NCI-H146 (cell line): ENCODE measurements at places on chromosomes 5 and 9.
A peak's percentile ranks its signal among the peaks of the same experiment; 100 is the strongest.

- DNase-seq, result no peak
Measured at GRCh38 chr5:179126506-179126991, 66.4 kb downstream of the ZNF354C start.

DNA sequence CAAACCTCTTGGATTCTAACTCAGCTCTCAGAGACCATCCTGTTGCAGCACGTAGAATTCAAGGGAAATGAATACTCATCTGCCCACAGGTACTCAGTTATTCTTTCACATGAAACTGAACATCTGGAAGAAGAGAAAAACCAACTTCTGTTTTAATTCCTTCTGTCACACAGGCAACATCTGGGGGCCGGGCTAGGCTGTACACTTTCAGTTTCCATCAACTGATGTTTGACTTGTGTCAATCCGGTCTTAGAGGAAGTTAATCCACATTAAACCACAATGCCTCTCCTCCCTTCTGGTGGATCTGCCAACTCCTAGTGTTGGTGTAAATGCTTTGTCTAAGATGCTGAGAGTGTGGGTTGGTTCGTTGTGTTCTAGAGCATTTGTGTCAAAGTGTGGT, 17.6 kb downstream of the DMRT3 start:
- DNase-seq, result no peak

DNA sequence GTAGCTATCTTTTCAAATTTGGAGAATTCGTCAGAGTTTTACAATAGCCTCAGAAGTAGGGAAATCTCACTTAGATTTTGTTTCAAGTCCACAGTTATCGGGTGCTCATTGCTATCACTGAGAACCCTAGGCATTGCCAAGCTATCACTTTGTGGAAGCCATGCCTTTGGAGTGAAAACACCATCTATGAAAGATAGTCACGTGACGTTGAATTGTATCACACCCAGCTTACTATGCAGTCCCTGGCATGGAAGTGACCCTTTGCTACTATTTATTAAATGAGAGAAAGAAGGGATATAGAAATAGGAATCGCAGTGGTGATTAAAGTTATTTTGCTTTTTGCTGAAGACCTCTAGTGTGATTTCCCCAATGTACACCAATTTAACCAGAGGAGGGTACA, 97.2 kb downstream of the AOPEP start:
- no peak for DNase-seq

- DNase-seq, result no peak
Measured at GRCh38 chr5:89694026-89694550, 715.5 kb downstream of the CETN3 start.

DNA sequence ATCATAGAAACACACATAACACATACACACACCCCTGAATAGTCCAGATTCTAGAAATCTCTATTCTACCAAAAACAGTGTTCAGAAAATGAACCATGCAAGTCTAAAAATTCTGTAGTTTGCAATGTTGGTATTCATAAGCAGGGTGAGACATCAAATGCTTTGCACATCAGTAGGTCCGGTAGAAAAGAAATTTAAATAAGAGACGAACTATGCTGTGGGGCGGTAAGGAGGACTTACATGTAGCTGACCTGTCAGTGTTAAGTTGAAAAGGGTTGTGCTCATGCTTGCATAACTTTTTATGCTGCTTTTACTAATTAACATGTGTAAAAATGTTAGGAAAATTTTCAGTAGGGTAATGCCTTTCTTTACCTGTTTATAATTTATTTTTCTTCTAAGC, 409.1 kb downstream of the KIAA0825 start:
- DNase-seq, result no peak

GRCh38 chr5:122099060-122099790, 21.2 kb upstream of the LOX start:
- no peak for DNase-seq

GRCh38 chr9:136690806-136691261, 3.6 kb upstream of the AGPAT2 start:
- no peak for DNase-seq

GRCh38 chr5:35233121-35233520, 2.8 kb upstream of the PRLR start:
- no peak for DNase-seq

- no peak for DNase-seq
Measured at GRCh38 chr5:17400724-17401469, 97.1 kb upstream of the TAF11L2 start.

GRCh38 chr5:66742083-66742895, 146.1 kb downstream of the MAST4 start:
- no peak for DNase-seq

GRCh38 chr5:1545805-1546355, 22.1 kb upstream of the LPCAT1 start:
- DNase-seq, result peak; percentile 32

- DNase-seq, result no peak
Measured at GRCh38 chr5:32261198-32261597, 51.5 kb downstream of the MTMR12 start.

- no peak for DNase-seq
Measured at GRCh38 chr9:37033682-37034304, at the start of gene PAX5. TSS of gene PAX5 (minus strand) at chr9:37034268. CDS start at chr9:37034031, 237 bp downstream.

DNA sequence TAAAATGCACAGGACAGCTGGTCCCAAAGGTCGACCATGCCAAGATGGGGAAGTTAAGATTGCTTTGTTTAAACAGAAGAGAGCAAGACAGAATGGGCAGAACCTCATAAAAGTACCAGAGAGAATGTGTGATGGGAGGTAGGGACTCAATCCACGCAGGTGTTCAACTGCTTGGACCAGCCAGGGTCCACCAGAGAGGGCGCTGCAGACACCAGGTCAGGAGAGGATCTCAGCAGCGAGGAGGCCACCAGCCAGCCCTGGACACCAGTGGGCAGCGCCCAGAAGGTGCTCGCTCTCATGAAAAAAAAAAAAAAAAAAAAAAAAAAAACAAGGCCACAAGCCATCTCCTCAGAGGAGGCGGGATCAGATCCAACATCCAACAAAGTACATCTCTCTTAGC, 81.8 kb downstream of the SHC3 start:
- no peak for DNase-seq

- DNase-seq, result no peak
Measured at GRCh38 chr5:174532455-174533453, 191.6 kb upstream of the MSX2 start.

DNA sequence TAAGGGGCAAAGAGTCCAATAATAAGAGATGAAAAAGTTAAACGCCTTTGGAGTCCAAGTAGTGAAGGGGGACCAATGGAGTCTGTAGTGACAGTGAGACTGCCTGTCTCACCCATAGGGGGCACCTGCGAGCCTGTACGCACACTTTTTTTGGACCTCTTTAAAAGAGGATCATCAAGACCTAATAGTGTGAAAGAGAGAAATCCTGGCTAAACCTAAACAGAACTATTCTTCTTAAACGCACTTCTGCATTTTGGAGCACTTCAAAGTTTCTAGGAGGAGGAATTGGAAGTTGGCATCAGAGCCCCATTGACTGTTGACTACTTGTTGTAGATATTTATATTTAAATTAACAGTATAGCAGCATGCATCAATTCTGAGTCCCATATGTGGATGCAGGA, 636.1 kb upstream of the KLF4 start:
- no peak for DNase-seq

GRCh38 chr5:76521240-76521758, 101.9 kb downstream of the F2RL2 start:
- DNase-seq, result no peak

GRCh38 chr5:10123254-10123989, 126.3 kb downstream of the ATPSCKMT start:
- DNase-seq, result no peak

GRCh38 chr5:110258460-110259216, 467.8 kb downstream of the TMEM232 start:
- DNase-seq, result no peak

- no peak for DNase-seq
Measured at GRCh38 chr9:85569988-85570387, 171.8 kb downstream of the AGTPBP1 start.

- no peak for DNase-seq
Measured at GRCh38 chr5:173479711-173480110, 136.7 kb downstream of the BOD1 start.

- DNase-seq, result no peak
Measured at GRCh38 chr5:60148366-60148765, 254.8 kb upstream of the PDE4D start.

- no peak for DNase-seq
Measured at GRCh38 chr5:128357226-128357625, 180.8 kb downstream of the FBN2 start.

- no peak for DNase-seq
Measured at GRCh38 chr5:53059281-53059680, 50.3 kb downstream of the MOCS2 start.

GRCh38 chr9:94734054-94734754, 7.7 kb downstream of the AOPEP start:
- DNase-seq, result peak; percentile 72

GRCh38 chr9:135308821-135309762, 170.5 kb upstream of the PPP1R26 start:
- DNase-seq, result no peak

DNA sequence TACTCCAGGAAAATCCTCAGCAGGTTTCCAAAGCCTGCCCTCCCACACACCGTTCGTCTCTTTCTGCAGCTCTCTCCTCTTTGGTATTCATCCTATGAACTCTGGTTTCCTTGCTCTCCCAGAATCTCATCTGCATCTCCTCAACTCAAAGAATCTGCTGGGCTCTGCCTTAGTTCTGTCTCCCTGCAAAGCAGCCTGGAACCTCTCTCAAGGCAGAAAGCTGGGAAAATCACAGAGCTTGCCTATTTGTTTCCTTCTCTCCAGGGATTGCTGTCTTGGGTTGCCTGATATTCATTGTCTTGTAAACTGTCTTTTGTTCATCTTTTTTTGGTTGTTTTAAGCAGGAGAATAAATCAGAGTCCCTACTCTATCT, 5.3 kb upstream of the ERAP2 start:
- DNase-seq, result no peak

- DNase-seq, result no peak
Measured at GRCh38 chr9:87991151-87991870, 17.0 kb upstream of the CDK20 start.

DNA sequence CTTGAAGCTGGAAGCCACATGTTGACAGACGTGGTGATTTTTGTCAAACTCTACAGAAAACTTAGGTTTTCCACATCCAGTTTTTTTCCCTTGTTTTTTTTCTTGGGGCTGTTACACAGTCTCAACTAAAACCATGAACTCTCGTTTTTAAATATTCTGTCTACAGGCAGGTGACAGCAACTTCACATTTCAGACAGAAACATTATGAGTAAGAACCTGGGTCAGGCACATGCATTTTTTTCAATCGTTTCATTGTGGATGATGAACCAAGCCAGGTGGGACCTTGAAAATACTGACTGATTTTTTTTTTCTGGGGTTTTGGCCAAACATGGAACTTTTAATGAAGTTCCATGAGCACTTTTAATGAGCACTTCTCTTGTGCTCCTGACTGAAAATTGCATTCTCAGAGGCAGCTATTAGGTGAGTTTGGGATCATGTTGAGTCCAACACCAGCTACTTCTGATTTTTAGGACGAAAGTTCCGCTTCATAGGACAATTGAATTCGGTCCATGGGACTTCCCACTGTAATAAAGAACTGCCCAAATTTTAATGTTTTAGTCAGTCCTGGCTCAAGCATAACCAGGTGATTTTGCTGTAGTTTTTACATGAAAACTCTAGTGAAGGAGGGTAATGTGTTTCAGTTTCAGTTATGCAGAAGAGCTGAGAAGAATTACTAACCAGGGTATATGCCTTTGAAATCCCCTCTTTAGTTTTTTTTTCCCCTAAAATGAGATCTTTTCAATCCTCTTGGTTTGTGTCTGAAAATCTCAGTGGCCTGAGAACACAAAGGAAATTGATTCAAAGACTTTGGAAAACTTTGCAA, 93.2 kb upstream of the ADAMTS16 start:
- DNase-seq, result no peak

- no peak for DNase-seq
Measured at GRCh38 chr5:81204205-81204604, 28.9 kb upstream of the CKMT2 start.
